ENCODE measurements at places on chromosomes 3 and 15.
A peak's percentile ranks its signal among the peaks of the same experiment; 100 is the strongest.

DNA sequence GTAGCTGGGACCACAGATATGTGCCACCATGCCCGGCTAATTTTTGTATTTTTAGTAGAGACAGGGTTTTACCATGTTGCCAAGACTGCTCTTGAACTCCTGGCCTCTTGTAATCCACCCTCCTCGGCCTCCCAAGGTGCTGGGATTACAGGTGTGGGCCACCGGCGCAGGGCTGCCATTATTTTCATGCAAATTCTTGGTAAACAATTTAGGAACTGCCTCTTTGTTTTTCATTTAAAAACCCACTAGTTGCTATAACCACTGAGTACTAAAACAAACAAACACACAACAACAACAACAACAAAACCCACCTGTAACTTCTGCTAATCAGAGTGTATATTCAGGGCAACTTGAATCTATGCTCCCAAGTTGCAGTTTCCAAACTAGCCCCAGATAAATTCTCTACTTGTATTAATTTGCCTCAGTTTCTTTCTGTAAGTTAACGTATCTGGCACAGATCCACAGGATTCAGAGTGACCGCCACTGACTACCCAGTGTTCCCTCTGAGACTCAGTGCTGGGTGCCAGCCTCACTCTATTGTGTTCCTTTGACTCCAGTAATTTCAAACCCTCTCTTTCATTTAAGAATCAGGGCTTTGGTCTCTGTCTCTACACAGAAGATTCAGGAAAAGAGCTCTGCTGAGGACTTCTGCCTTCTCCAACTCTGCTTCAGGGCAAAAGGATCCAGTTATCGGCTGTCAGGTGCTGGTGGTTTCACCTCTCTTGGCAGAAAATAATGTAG is 18.6 kb upstream of the ZNF710 start:
- no peak overlapping the region for H3K4me3 ChIP-seq
- no peaks in the 10 kb centered on the region for H3K27me3 ChIP-seq
- H3K36me3 ChIP-seq: no peaks in the 10 kb centered on the region
- no peaks in the 10 kb centered on the region for H3K4me1 ChIP-seq

DNA sequence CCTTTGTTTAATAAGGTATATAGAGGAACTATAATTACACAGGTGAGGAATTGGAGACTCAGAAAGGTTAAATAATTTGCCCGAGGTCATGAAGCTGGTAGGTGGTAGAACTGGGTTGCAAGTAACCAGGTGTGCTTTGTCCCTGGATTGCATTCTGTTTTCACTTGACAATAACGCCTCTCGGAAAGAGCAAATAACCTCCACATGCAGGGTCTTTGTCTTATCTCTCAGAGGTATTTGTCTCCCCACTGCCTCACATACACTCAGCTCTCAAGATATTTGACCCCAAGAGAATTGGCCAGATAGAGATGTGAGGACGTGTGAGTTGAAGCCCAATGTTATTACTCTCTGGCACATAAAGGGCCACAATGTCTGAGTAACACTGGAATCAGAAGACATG is 320.9 kb upstream of the ONECUT1 start:
- no peaks in the 10 kb centered on the region for H3K36me3 ChIP-seq
- no peak for DNase-seq
- no peaks in the 10 kb centered on the region for H3K27me3 ChIP-seq
- H3K4me1 ChIP-seq: no peaks in the 10 kb centered on the region
- no peak overlapping the region for H3K4me3 ChIP-seq

DNA sequence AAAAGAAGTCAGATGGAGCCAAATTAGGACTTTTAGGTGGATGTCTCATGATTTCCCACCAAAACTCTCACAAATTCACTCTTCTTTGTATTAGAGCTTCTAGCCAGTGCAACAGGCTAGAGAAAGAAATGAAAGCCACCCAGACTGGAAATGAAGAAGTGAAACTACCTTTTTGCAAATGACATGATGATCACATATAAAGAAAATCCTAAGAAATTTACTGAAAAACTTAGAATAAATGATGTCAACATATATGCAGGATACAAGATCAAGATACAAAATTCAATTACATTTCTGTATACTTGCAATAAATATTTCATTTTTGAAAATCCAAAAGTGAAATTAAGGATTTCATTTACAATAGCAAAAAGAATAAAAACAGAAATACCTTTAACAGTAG is 110.8 kb downstream of the LRIG1 start:
- no peak overlapping the region for H3K4me3 ChIP-seq
- H3K4me1 ChIP-seq: peaks cover 26% of the 10 kb centered on the region
- no peaks in the 10 kb centered on the region for H3K27me3 ChIP-seq
- DNase-seq: no peak
- no peak overlapping the region for H3K27ac ChIP-seq

DNA sequence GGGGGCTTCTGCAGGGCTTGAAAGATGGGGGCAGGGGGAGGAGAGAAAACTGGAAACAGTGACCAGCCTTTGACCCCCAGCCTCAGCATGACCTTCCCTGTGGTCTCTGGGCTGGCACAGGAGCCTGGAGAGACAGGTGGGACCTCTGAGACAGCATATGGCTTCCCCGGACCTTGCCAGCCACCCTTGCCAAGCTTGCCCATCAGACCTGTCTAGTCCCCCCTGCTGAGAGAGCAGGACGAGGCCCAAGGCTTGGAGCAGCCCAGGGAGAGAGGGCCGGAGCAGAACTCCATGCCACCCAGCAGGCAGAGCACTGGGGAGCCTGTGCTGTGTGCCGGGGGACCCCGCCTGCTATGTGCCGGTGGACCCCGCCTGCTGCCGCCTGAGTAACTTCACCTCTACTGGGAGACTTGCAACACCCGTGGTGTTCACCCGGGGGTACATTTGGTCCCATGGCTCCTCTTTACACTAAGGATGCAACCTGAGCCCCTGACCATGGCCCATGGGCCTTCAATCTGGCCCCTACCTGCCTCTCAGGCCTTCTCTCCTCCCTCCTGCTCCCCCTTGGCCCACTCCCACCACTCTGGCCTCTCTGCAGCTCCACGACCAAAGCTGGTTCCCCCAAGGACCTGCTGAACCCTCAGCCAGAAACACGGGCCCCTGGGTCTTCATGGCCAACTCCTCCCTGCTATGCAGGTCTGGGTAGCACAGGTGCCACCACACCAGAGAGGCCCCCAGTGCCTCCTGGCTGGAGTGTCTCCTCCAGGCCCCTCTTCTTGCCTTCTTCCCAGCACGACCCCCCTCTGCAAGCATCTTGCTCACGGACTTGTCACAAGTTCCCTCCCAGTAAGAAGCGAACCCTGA is 21.1 kb upstream of the SLC41A3 start:
- no peaks in the 10 kb centered on the region for H3K27me3 ChIP-seq
- no peak overlapping the region for H3K27ac ChIP-seq
- H3K4me1 ChIP-seq: peaks cover 33% of the 10 kb centered on the region

DNA sequence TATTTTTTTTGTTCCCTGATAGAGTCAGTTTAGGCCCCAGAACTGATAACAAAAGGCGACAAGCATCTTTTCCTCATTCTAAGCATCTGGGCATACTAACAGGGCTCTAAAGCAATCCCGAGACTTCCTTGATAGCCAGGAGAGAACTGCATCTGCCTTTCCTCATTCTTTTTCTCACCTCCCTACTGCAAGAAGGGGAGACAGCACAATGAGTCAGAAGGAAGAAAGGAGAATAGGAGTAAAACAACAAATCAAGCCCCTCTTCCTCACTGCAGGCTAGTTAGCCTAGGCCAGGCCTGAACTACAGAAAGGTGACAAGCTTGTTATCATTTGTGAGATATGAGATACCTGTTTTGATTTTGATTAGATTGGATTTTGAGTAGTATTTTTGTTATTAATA is 97.9 kb downstream of the NAALADL2 start:
- no peaks in the 10 kb centered on the region for H3K27me3 ChIP-seq
- H3K4me1 ChIP-seq: no peaks in the 10 kb centered on the region
- DNase-seq: no peak

DNA sequence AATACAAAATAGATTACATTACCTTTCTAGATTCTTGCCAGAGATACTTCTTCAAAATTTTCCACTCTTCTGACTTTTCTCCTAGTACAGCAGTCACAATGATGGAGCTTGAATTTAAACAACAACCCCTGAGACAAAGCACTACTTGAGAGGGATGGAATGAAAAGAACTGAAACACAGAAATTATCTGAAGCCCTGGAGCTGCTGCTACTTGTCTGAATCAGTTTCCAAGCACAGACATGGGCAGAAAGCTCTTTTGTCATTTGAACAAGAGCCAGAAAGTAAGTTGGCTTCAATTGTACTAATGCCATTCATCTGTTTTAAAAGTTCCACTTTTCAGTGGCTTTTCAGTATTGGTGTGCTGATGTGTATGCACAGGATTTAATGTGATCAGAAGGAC is 718.5 kb upstream of the ARPP21 start:
- no peaks in the 10 kb centered on the region for H3K36me3 ChIP-seq
- DNase-seq: peak; percentile 74
- no peak overlapping the region for H3K4me3 ChIP-seq
- H3K4me1 ChIP-seq: no peaks in the 10 kb centered on the region

DNA sequence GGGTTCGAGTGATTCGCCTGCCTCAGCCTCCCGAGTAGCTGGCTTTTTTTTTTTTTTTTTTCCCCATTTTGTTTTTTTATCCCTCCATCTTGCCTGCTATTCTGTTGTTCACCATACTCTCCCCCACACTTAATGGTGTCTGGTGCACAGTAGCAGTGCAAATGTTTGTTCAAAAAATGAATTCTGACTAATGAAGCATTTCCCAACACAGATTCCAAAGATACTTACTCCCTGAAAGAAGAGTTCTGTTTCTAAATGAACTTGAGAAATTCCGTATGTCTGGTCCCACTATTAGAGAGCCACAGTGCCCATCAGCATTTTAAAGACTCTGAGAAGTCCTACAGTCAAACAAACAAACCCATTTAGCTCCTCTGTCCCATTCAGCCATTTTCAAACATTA is 9.5 kb downstream of the EDEM1 start:
- no peaks in the 10 kb centered on the region for H3K27me3 ChIP-seq
- peaks cover 11% of the 10 kb centered on the region for H3K36me3 ChIP-seq
- H3K4me3 ChIP-seq: no peak overlapping the region
- H3K4me1 ChIP-seq: no peaks in the 10 kb centered on the region
- no peak overlapping the region for H3K27ac ChIP-seq

All from spinal cord (tissue), 10 donors.